ENCODE measurements at places on chromosomes 3 and 15.

GRCh38 chr15:39195961-39196486 lies 384.9 kb upstream of the THBS1 start:
- DNase-seq = no peak

- no peak for DNase-seq
These were observed 1371.6 kb downstream of the NSUN3 start for GRCh38 chr3:95434491-95434890.

DNA sequence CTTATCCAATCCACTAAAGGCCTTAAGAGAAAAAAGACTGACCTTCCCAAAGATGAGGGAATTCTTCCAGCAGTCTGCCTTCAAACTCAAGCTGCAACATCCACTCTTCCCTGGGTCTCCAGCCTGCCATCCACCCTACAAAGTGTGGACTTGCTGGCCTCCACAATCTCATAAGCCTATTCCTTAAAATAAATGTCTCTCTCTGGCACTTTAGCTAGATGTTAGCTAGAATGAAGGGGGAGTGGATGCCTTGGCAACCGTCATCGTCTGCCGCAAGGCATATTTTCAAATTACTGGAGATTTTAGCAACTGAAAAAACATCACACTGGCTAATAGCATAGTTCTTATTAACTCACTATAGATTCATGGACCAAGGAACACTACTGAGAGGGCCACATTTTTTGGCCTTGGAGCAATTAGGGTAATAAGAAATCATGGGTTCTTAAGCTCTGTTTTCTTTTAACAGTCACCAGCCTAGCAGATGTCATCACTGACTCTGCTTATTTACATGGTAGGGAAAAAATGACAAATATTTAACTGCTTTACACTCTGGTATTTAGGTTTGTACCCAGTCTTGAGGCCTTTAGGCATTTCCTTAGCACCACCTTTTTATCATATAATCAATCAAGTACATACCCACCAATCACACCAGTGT lies 245.3 kb downstream of the MYRIP start:
- no peak for DNase-seq

GRCh38 chr3:127915937-127916493 lies 983 bp downstream of the KBTBD12 start:
- no peak for DNase-seq

- DNase-seq = no peak
These were observed 9.5 kb downstream of the CAV3 start for GRCh38 chr3:8743021-8743601.

DNA sequence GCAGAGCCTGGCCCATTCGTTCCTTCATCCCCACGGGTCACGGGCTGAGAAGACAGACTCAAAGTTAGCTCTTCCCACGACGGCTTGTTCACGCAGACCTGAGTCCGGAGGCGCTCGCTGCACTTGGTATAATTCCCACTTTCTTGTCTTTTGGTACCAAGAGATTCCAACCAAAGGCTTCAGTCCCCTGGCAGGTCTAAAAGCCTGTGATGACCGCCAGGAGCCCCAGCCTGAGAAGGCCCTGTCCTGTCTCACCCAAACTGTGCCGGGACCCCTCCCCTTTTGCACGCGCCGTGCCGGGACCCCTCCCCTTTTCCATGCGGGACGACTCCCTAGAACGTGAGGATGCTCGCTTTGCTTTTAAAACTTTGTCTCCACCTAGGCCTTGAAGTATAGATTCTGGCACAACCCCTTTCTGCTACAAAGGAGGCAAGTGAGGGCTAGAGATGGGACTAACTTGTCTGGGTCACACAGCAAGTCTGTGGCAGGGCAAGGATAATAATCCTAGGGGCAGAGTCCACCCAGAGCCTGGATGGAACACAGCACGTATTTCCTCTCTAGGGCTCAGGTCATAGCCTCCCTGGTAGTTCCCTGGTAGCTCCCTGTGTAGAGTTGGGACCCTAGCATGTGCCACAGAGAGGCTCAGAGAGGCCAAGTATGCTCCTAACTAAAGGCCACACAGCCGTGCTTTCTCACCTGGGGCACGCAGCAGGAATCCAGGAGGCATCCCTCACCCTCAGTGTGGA lies 211.3 kb downstream of the XXYLT1 start:
- no peak for DNase-seq

DNA sequence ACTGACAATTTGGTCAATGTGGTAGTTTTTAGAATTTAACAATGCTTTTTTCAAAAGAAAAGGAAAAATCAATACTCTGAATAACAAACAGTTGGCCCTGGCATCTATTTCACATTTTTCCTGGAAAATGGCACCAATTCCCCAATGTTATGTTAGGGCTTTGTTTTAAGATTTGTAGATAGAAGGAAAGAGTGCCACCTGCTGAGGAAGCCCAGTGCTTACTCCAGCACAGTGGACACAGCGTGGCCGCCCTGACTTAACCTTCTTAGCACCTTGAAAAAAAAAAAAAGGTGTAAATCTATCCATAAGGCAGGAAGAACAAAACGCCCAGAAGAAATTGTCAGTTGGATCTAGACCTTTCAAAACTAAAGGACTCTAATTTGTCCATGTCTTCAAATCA lies 110.7 kb upstream of the CNTN4 start:
- DNase-seq = no peak

- no peak for DNase-seq
These were observed 19.3 kb upstream of the CHD2 start for GRCh38 chr15:92880796-92881195.

DNA sequence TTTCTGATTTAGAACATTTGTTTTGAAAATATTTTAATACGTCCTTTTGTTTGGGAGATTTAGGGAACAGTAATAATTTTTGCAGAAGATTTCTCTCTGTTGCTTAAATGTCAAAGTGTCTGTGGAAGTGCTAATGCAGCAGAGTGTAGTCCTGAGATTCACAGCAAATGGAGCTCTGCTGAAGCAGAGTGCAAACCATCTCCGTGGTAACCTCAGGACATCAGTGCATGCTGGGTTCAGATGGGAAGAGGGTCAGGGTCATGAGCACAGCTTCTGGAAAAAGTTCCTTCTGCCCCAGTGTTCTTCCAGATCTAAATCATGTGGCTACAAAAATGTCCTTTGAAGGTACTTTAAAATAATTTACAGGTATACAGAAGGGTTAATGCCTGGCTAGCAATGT lies 39.9 kb upstream of the SLC9A9 start:
- DNase-seq = no peak

DNA sequence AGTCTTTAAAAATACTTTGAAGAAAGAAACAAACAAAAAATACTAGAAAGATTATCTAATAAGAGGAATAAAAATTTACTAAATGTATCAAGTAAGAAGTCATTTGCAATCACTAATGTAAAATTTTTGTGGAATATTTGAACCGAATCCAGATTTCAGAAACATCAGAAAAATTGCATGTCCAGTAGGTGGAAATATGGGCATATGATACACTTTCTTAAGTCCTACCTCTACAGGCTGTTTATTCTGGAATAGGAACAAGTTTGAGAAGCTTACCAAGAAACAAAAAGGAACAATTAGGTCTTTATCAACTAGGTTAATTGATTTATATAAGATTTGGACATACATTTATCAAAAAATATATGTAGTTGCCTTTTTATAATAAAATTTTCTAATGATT lies 292.9 kb upstream of the ROBO1 start:
- no peak for DNase-seq

GRCh38 chr3:45644063-45644790 lies 45.0 kb upstream of the SACM1L start:
- DNase-seq = no peak

DNA sequence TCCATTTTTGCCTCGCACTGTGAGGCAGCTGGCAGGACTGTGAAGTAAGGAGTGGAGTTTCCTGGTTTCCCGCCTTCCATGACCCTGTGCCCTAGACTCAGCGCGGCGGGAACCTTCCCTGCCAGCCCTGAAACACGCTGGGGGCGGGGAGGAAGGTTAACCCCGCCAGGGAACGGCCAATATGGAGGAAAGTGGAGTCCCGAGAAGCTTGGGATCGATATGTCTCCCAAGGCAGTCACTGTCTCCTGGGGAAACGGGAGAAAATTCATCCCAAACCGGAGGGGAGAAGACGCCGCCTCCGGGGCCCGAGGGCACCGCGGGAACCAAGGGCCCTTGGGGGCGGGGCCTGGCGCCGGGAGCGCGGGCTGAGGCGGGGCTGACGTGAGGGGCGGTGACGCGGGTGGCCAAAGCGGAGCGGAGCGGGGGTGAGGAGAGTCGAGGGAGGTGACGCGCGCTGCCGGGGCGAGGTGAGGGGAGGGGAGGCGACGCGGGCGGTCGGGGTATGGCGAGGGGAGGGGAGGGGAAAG lies at the start of gene HMCES:
TSS of gene HMCES (plus strand) at position 432 of the 527 bp plus-strand sequence. CDS start 863 bp downstream, outside the sequence.
- DNase-seq = peak; percentile 95

- DNase-seq = no peak
These were observed 82.8 kb upstream of the CDV3 start for GRCh38 chr3:133490468-133491351.

GRCh38 chr15:80549191-80549590 lies 145.0 kb downstream of the ARNT2 start:
- DNase-seq = no peak

DNA sequence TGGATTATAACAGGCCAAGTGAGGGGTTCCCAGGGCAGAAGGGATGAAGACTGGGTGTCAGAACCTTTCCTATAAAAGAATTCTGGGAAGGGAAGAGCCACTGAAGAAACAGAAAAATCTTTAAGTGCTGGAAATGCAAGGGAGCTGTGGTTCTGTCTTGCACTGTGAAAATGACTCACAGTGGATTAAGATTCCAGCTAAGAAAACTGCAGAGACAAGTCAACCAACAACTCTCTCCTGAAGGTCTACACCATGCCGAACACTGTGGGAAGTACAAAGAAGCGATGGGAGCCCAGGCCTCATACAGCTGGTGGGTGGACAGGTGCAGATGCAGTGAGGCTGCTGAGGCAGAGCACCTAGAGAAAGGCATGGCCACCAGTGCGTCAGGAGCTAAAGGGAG lies 27.7 kb downstream of the ZDHHC3 start:
- DNase-seq = no peak

- peak; percentile 2 for DNase-seq
These were observed 102.0 kb downstream of the SNRPN start for GRCh38 chr15:25056484-25057425.

- no peak for DNase-seq
These were observed 501.7 kb downstream of the SHQ1 start for GRCh38 chr3:72346526-72346926.

DNA sequence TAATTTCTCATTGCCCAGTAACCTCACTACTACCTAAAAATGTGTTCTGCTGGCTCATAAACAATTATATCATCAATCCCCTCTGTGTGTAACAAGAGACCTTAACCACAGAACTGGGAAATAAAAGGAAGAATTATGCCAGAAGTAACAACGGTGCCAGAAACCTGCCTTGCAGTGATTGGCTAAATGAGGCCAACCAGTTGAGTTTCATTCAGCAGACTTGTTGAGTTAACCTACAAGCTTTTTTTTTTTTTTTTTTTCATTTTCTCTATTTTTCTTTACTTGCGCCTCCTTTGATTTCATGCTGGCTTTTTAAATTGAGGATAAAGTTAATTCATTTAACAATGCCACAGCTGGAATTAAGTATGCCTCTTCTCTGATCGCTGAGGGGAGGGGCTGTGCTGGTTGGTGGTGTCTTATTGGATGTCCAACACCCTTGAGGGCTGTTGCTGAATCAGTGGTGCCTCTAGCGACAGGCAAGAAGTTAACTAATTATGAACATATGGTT lies 30.0 kb upstream of the GMNC start:
- no peak for DNase-seq

DNA sequence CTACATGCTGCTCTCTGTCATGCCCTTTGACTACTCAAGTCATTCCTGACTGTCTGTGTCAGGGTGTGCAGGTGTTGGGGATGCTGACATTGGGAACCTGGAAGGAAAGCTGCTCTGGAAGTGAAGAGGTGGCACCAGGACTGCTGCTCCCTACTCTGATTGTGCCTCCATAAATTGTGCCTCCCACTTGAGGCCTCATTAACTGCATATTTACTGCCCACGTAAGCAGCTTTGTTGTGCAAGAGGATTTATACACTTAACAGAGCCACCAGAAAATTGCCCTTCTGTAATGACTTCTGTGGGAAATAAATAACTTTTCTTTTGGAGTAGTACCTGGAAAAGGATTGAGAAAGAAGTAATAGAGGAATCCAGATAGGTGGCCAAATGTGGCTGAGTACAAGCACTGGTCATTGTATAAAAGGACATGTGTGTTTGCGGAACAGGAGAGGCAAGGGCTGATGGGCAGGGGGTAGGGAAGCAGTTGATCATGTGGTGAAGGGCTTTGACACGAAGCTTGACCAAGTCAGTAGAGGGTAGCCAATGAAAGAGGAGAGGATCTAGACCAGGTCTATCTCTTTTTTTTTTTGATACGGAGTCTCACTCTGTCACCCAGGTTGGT lies 24.8 kb downstream of the IL20RB start:
- DNase-seq = no peak

- no peak for DNase-seq
These were observed 40.5 kb upstream of the GYG1 start for GRCh38 chr3:148950806-148951205.

DNA sequence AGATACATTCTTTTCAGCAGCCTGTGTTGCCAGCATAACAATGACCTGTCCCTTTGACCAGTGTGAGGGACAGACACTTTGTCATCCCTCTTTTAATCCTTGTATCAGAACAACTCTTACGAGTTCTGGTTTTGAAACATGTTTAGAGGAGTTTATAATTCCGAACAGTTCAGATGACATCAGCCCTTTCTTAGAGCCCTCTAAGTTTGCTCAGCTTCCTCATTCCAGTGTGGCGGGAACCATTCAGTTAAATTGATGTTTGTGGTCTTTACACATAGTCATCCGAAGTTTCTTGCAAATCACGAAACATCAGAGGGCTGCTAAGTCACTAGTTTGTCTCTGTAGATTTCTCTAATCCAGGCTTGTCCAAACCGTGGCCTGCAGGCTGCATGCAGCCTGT lies 102.5 kb downstream of the AKAP13 start:
- DNase-seq = no peak

- no peak for DNase-seq
These were observed 170.7 kb downstream of the DIPK2A start for GRCh38 chr3:144142151-144142840.

DNA sequence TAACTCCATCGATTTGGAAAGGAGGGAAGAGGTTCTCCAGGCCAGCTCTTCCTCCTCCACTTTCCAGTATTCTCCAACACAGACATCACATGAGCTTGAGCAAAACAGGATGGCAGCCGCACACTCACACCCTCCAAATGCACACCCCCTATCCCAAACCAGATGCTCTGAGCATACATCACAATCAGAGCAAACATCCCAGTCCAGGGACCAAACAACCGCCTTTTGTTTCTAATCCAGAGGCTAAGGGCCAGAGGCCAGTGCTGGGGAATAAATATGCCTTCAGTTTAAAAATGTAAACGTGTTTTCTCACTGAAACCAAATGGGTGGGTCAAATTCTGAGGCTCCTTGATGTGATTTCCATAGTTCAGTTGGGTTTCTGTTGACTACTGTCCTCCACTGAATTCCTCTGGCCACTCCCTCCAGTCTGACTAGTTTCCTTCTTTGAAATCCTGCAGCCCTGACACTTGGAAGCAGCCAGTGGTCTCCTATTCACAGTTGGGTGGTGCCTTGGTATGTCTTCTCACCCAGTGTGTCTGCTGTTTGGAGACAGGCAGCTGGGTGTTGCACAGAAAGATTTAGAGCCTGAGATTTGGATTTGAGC lies 19.2 kb upstream of the MFGE8 start:
- DNase-seq = no peak

Data from DND-41 (cell line).